Glutamatergic neuron (in vitro differentiated cells): ENCODE measurements at places on chromosomes 1 and 21. TPM values are rescaled to one million over a fixed set of nuclear protein-coding genes. Genes with fewer than 3 reads are reported as not detected.

DNA sequence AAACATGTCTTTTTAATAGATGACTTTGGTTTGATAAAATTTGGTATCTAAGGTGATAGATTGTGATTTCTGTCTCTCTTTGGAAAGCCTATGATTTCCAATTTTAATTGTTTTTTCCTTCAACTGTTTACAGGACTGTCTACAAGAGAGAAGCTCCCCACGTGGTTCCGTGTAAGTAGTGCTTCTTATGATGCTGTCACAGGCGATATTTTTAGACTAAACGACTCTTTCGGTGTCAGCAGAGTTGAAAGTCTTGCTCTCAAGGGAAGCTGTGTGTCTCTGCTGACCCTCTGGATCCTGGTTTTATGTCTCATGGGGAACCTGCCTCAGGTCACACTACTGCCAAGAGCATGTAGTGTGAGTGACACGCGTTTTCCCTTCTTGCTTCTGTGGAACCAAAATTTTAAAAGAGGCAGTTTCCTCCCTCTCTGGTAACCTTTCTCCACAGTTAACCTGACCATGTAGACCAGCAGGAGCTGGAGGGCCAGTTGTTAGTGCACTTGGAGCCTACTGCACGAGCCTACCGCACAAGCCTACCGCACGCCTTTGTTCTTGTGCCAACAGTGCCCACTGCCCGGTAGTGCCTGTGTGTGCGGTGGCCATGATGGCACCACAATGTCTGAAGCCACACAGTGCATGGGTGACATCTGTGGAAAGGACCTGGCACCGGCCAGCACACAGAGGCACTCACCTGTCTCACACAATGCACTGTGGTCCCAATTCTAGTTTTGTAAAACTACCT is 91.9 kb downstream of the PCBP3 start:
- no peak for DNase-seq
- peaks cover 8% of the 10 kb centered on the region for H3K36me3 ChIP-seq
- no peak overlapping the region for H3K27ac ChIP-seq
- peaks cover 6% of the 10 kb centered on the region for H3K27me3 ChIP-seq

The NEGR1 gene
- total RNA-seq: 0.51 TPM

- no peak for DNase-seq
- no peak overlapping the region for H3K4me3 ChIP-seq
- H3K27me3 ChIP-seq: no peaks in the 10 kb centered on the region
- H3K27ac ChIP-seq: no peak overlapping the region
- no peaks in the 10 kb centered on the region for H3K36me3 ChIP-seq
Measured at GRCh38 chr1:226625832-226626576, 77.4 kb downstream of the STUM start.

- H3K27ac ChIP-seq: no peak overlapping the region
- H3K27me3 ChIP-seq: no peaks in the 10 kb centered on the region
- no peaks in the 10 kb centered on the region for H3K36me3 ChIP-seq
- peaks cover 14% of the 10 kb centered on the region for H3K4me1 ChIP-seq
- H3K4me3 ChIP-seq: no peak overlapping the region
Measured at GRCh38 chr1:79839882-79840281, 833.4 kb upstream of the ADGRL4 start.

The TSNAX gene
- 41.1 TPM for total RNA-seq

GRCh38 chr1:42838482-42839190 is 7.8 kb upstream of the ZNF691 start:
- H3K27me3 ChIP-seq: no peaks in the 10 kb centered on the region
- no peak overlapping the region for H3K27ac ChIP-seq
- no peaks in the 10 kb centered on the region for H3K4me1 ChIP-seq
- no peaks in the 10 kb centered on the region for H3K36me3 ChIP-seq
- no peak overlapping the region for H3K4me3 ChIP-seq

The AMY1C gene
- not detected for total RNA-seq

- H3K27me3 ChIP-seq: peaks cover 1% of the 10 kb centered on the region
- no peak overlapping the region for H3K4me3 ChIP-seq
- H3K4me1 ChIP-seq: peaks cover 12% of the 10 kb centered on the region
- H3K36me3 ChIP-seq: no peaks in the 10 kb centered on the region
- no peak overlapping the region for H3K27ac ChIP-seq
- DNase-seq: no peak
Measured at GRCh38 chr1:14396100-14396499, 202.4 kb upstream of the KAZN start.

The AMY1B gene
- not detected for total RNA-seq

GRCh38 chr1:47843781-47844557 is 153.2 kb downstream of the TRABD2B start:
- H3K27me3 ChIP-seq: peaks cover 7% of the 10 kb centered on the region
- peaks cover 10% of the 10 kb centered on the region for H3K4me1 ChIP-seq
- H3K4me3 ChIP-seq: no peak overlapping the region
- no peak overlapping the region for H3K27ac ChIP-seq

The BCAS2 gene
- total RNA-seq: 52.4 TPM

GRCh38 chr1:18811733-18812452 is 47.6 kb downstream of the TAS1R2 start:
- no peak for DNase-seq
- no peaks in the 10 kb centered on the region for H3K36me3 ChIP-seq
- H3K4me1 ChIP-seq: peaks cover 4% of the 10 kb centered on the region
- no peak overlapping the region for H3K4me3 ChIP-seq
- peaks cover 16% of the 10 kb centered on the region for H3K27me3 ChIP-seq

- H3K36me3 ChIP-seq: peaks cover 16% of the 10 kb centered on the region
- H3K4me3 ChIP-seq: no peak overlapping the region
- no peak for DNase-seq
- H3K4me1 ChIP-seq: no peaks in the 10 kb centered on the region
- no peaks in the 10 kb centered on the region for H3K27me3 ChIP-seq
- no peak overlapping the region for H3K27ac ChIP-seq
Measured at GRCh38 chr1:33228935-33229487, 27.3 kb upstream of the ZNF362 start.

DNA sequence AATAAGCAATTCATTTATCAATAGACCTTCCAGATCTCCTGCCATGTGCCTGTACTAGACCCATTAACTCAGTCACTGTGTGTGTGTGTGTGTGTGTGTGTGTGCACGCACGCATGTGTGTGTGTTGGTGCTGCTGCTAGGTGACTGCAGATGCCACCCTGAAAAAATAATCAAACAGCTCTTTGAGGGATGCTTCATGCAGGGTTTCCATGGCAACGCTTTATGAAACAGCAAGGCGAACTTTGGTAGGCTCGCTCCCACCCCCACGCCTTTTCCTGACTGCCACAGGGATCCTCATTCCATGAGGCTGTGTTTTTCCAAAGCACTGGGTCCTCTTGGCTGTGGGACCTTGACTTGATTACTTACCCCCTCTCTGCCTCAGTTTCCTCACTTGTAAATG is 94.0 kb downstream of the HMGB4 start:
- no peak for DNase-seq
- H3K4me1 ChIP-seq: peaks cover 8% of the 10 kb centered on the region
- no peak overlapping the region for H3K4me3 ChIP-seq
- no peaks in the 10 kb centered on the region for H3K27me3 ChIP-seq
- no peak overlapping the region for H3K27ac ChIP-seq

The FBLIM1 gene
- total RNA-seq: 29.9 TPM

DNA sequence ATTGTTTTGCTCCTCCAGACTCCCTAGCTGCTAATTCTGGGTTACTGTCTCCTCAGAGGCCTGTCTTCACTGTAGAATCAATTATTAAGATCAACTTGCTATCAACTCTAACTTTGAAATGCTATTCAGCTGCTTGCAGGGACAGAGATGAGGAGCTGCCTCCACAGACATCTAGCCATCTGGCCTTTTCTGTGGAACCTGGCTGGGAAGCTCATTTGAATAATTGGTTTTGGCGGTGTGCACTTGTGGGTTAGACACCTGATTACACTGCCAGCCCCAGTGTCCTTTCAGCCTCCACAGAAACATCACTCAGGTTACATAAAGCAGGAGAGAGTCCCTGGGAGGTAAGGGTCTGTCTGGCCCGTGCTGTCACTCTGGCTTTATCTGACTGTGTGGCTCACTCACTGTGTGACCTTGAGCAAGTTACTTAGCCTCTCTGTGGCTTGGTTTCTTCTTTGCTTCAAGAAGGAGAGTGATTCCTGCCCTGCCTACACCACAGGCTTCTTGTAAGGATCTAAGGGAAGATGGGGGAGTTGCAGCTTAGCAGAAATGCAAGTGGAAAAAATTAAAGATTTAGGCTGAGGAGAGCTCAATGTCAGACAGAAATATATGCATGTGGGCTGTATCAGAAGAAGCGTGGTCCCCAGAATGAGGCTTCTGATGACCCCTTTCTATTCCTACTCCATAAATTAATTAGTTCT is 131.6 kb downstream of the BEND5 start:
- H3K27ac ChIP-seq: peak overlapping the region; percentile 76
- DNase-seq: no peak
- H3K4me3 ChIP-seq: no peak overlapping the region
- peaks cover 22% of the 10 kb centered on the region for H3K4me1 ChIP-seq
- no peaks in the 10 kb centered on the region for H3K36me3 ChIP-seq
- peaks cover 4% of the 10 kb centered on the region for H3K27me3 ChIP-seq

DNA sequence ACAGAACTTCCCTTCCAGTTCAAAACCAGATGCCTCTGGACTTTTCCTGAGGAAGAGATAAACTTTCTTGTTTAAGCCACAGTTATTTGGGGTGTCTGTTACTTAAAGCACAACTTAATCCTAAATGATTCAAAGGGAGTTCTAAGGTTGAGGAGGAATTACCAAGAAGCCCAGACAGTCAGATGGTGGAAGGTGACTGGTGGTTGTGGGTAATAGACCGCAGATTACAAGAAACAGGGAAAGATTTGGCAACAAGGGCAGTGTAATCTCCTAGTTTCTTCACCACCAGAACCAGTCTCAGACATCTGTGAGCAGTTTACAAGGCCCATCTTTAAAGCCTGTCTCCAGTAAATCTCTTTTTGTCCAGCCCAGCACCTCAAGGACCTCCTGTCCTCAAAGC is 130.1 kb upstream of the CTTNBP2NL start:
- no peaks in the 10 kb centered on the region for H3K36me3 ChIP-seq
- no peak overlapping the region for H3K4me3 ChIP-seq
- no peak for DNase-seq
- no peak overlapping the region for H3K27ac ChIP-seq

DNA sequence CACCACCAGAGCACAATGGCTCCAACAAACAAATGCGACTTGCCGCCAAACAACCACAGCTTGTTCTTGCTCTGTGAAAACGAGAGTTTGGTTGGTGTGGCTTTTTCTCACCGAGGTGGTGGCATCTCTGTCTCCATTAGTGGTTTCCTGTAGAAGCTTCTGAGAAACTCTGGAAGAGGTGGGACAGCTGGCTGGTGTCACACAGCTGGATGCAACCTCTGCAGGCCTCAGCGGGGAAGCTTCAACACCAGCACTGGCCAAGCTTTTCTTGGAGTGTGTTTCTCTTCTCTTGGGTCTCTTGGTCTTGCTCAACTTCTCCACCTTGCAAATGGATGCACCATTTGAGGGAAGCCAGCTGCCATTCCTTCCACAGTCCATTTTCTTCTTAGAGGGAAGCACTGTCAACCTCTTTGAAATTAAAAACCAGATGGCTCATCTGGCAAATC is 124.8 kb downstream of the KCNN3 start:
- peaks cover 6% of the 10 kb centered on the region for H3K36me3 ChIP-seq
- H3K27me3 ChIP-seq: peaks cover 13% of the 10 kb centered on the region
- H3K27ac ChIP-seq: no peak overlapping the region
- DNase-seq: no peak
- peaks cover 46% of the 10 kb centered on the region for H3K4me1 ChIP-seq

GRCh38 chr1:214824763-214825162 is 221.8 kb downstream of the CENPF start:
- no peaks in the 10 kb centered on the region for H3K4me1 ChIP-seq
- no peaks in the 10 kb centered on the region for H3K27me3 ChIP-seq
- no peak overlapping the region for H3K27ac ChIP-seq
- DNase-seq: no peak
- no peak overlapping the region for H3K4me3 ChIP-seq
- H3K36me3 ChIP-seq: no peaks in the 10 kb centered on the region

DNA sequence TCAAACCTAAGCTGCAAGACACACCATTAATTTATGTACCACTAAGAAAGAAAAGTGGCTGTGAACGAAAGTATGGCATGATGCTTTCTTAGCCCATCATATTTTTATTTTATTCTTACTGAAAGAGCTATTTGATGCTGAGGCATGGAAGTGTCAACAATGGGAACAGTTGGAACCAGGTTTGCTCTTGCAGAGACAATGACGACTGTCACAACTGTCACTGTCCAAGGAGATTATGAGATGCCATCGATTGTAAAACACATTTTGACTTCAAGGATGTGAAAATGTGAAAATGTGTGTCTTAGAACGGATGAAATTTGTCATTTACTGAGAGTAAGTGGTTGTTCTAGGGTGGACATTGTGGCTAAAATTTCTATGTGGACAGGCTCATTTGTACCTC is 2.8 kb upstream of the ACTL8 start:
- H3K27me3 ChIP-seq: peaks cover 3% of the 10 kb centered on the region
- H3K4me1 ChIP-seq: no peaks in the 10 kb centered on the region
- peaks cover 8% of the 10 kb centered on the region for H3K36me3 ChIP-seq

The CFAP107 gene
- not detected for total RNA-seq

DNA sequence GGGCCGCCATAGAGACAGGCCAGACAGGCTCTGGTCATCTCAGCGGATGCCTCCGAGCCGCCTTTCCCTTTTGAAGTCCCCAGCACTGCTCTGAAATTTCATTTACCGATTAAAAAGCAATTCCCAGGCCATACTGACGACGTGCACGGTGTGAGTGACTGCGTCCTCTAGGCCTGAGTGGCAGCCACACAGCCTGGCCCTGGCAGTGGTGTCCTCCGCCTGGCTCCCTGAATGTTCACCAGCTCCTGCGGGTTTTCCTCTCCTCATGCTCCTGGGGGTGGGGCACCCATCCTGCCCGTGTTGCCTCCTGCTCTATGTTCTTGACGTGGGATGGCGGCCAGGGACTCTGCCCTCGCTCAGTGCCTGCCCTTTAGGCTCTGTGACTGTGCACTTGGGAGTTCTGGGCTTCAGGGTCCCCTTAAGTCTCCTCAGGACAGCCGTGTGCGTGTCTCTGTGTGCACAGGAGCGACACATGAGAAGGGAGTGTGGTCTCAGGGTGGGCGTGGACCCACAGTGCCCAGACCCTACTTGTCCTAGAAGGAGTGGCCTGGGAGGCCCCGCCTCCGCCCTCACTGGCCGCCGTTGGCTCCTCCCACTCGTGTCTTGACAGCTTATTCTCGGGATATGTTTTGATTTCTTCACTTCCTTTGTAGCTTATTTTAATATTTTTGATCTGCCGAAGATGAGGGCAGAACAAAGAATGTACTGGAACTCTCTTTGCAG is 3.6 kb downstream of the SKI start:
- DNase-seq: peak; percentile 86
- H3K4me3 ChIP-seq: peak overlapping the region; percentile 99
- H3K4me1 ChIP-seq: peaks cover 35% of the 10 kb centered on the region
- peaks cover 38% of the 10 kb centered on the region for H3K27me3 ChIP-seq
- H3K27ac ChIP-seq: peak overlapping the region; percentile 95
